Calu3 (cell line): ENCODE measurements at places on chromosomes 2 and 18. TPM values are rescaled to one million over a fixed set of nuclear protein-coding genes. Genes with fewer than 3 reads are reported as not detected.

DNA sequence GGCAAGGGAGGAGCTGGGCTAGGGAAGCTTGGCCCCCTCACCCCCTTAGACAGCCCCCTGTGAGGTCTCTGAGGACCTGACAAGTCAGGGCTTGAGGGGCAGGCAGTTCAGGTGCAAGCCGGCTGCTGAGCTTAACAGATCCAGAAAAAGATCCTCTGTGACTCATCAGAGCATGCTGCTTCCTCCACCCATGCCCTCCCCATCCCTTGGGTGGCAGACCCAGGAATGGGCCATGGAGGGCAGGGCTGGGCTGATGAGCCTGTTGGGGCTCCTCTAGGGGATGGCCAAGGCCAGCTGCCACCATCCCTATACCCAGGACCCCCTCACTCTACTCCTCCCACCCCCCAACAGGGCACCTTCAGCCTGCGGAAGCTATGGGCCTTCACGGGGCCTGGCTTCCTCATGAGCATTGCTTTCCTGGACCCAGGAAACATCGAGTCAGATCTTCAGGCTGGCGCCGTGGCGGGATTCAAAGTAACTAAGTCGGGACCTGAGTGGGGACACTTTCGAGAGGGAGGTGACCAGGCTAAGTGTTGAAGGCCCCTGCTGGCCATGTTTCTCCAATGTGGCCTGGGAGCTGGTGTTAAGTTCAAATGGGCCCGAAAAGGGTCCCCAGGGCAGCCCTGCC is 1.9 kb downstream of the SLC11A1 start:
- peaks cover 8% of the 10 kb centered on the region for H3K36me3 ChIP-seq
- no peak for DNase-seq
- peaks cover 29% of the 10 kb centered on the region for H3K4me1 ChIP-seq
- H3K4me3 ChIP-seq = no peak overlapping the region
- H3K27me3 ChIP-seq = peaks cover 26% of the 10 kb centered on the region

GRCh38 chr2:147549054-147549453 is 295.8 kb upstream of the ACVR2A start:
- no peaks in the 10 kb centered on the region for H3K27me3 ChIP-seq
- no peaks in the 10 kb centered on the region for H3K36me3 ChIP-seq
- no peaks in the 10 kb centered on the region for H3K4me1 ChIP-seq
- H3K4me3 ChIP-seq = no peak overlapping the region
- no peak for DNase-seq

DNA sequence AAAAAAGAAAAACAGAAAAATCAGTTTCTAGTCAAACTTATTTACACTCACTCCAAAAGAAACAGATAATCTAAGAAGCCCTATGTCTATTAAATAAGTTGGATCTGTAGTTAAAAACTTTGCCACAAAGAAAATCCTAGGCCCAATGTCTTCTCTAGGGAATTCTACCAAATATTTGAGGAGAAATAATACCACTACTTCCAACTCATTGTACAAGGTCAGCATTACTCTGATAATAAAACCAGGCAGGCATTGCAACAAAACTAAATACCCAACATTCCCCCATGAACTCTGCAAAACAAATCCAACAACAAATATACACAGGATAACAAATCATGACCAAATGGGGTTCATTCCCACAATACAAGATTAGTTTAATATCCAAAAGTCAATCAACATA is 73.8 kb upstream of the ST8SIA5 start:
- H3K36me3 ChIP-seq = peaks cover 10% of the 10 kb centered on the region
- H3K4me3 ChIP-seq = no peak overlapping the region
- H3K4me1 ChIP-seq = no peaks in the 10 kb centered on the region
- no peak for DNase-seq

DNA sequence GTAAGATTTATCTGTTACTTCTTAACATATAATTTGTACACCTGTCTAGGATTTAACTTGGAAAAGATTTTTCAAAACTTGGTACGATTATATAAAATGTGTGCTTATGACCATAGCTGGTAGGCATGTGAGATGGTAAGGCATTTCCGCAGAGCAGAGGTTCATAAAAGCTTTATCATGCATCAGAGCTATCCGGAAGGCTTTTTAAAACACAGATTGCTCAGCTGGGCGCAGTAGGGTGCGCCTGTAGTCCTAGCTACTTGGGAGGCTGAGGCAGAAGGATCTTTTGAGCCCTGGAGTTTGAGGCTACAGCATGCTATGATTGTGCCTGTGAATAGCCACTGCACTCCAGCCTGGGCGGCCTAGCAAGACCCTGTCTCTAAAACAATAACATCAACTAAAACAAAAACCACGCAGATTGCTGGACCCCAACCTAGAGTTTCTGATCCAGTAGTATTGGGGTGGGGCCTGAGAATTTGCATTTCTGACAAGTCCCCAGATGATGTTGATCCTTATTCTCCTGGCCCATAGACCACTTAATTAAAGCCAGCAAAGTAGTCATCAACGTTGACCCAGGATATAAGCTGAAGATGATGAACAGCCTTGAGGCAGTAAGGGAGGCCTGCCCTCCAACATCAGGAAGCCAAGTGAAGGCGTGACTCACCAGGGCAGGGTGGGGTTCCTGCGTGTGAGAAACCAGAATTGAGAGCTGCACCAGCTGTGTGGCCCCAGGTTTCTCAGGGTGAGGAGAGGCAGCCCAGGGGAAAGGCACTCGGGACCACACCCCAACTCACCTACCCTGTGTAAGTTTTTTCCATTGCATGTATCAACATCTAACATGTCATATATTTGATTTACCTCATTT is 21.6 kb upstream of the SLC20A1 start:
- peaks cover 36% of the 10 kb centered on the region for H3K4me1 ChIP-seq
- H3K36me3 ChIP-seq = peaks cover 11% of the 10 kb centered on the region
- peak; percentile 79 for DNase-seq
- no peak overlapping the region for H3K4me3 ChIP-seq
- peak overlapping the region; percentile 27 for H3K27ac ChIP-seq

DNA sequence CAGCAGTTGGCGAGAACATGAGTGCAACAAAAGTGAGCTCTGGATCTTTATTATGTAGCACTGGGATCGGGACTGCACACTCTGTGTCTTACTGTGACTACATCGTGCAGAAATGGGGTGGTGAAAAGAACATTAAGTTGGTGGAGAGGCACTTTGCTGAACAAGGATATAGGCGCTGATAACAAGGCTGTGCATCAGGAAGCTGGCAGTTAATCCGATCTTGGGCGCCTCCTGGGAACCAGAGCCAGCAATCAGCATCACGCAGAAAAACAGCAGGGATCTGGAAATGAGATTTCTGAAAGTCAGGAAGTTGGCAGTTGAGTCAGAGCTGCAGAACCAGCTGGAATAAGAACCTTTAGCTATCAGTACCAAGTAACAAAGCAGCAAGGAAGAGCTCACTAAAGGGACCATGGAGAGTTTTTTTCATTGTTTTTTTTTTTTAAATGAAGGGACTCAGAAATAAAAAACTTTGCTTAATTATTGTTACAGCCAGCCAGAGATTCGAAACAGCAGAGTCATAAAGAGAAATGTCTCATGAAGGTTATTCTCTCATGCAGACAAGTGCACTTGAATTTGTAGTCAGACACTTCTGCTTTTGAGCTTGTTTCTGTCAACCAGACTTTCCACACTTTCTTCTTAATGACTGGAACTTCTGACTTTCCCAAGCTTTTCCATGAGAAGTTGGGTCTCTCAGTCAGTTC is 22.8 kb upstream of the MYO3B start:
- peak; percentile 22 for DNase-seq
- peaks cover 45% of the 10 kb centered on the region for H3K4me1 ChIP-seq
- no peaks in the 10 kb centered on the region for H3K36me3 ChIP-seq

DNA sequence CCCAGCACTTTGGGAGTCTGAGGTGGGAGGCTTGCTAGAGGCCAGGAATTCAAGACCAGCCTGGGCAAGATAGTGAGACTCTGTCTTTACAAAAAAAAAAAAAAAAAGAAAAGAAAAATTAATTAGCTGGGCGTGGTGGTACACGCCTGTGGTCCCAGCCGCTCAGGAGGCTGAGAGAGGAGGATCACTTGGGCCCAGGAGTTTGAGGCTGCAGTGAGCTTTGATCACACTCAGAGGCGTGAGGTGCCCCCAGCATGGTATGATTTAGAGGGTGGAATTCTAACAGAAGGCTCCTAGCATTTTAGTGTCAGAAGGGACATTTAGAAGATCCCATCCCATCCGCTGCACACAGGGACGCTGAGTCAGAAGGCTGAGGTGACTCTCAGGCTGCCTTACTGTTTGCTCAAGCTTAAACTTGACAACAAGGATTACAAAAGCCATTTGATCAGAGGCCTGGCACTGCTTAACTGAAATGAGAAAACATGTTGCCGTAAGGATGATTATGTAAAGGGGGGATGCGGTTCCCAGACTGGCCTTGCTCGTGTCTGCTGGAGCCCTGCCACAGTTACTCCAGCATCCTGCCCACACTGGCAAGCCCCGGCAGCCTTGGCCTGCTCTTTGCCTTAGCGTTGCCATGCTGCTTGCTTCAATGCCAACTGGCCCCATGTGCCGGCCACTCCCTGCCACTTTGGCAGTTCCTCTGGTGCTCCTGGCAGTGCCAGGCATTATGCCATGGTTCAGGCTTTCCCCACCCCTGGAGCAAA is 45.6 kb upstream of the SLC1A4 start:
- no peaks in the 10 kb centered on the region for H3K4me1 ChIP-seq
- no peak overlapping the region for H3K27ac ChIP-seq
- DNase-seq = no peak
- peaks cover 60% of the 10 kb centered on the region for H3K27me3 ChIP-seq

DNA sequence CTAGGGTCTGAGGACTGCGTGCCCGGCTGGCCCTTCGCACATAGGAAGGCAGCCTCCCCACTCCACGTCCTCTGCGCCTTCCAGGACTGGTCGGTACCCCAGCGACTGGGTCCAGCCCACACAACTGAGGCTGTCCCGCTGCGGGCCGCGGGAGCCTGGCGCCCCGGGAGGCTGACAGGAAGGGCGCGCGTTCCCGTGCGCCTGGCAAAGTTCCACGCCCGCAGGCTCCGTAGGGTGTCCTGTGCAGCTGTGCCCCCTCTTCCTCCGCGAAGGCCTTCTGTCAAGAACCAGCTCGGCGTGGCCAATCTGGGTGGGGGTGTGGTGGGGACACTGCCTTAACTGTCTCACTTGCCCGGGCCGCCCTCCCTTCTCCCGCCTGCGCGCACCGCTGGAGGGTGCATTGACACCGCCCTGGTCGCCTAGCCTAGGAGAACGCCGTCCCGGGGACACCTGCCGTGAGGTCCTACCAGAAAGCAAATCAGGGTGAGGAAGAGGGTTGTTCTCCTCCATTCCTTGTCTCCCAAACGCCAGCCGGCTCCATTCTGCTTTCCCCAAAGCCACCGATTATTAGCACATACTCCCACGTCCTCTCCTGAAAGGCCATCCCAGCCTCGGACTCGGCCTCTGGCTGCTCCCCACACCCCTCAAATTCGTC is 618 bp upstream of the LYPD1 start:
- peaks cover 38% of the 10 kb centered on the region for H3K36me3 ChIP-seq
- H3K4me3 ChIP-seq = peak overlapping the region; percentile 85
- H3K27ac ChIP-seq = peak overlapping the region; percentile 57
- peak; percentile 78 for DNase-seq
- H3K4me1 ChIP-seq = peaks cover 8% of the 10 kb centered on the region

DNA sequence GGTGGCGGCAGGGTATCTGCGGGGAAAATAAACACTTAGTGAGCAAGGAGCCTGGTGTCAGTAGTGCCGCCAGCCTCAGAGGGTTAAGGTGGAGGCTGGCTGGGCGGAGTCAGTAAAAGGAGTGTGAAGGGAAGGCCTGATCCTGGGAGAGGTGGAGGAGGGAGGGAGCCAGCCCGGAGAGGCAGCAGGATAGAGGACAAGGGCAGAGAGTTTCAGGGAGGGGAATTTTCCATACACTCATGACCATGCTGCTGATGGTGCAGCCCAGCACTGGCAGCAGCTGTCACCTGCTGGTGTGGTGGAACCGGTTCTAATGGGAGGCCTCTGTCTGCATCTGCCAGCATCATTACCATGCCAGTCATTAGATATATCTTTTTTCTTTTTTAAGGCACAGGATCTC is 2.0 kb upstream of the TEX44 start:
- H3K4me1 ChIP-seq = peaks cover 9% of the 10 kb centered on the region
- H3K36me3 ChIP-seq = no peaks in the 10 kb centered on the region
- no peak overlapping the region for H3K4me3 ChIP-seq
- H3K27ac ChIP-seq = no peak overlapping the region

- H3K27me3 ChIP-seq = no peaks in the 10 kb centered on the region
- peak; percentile 43 for DNase-seq
- no peak overlapping the region for H3K4me3 ChIP-seq
- H3K27ac ChIP-seq = no peak overlapping the region
- no peaks in the 10 kb centered on the region for H3K36me3 ChIP-seq
- H3K4me1 ChIP-seq = peaks cover 45% of the 10 kb centered on the region
These were observed 89.2 kb upstream of the GLS start for GRCh38 chr2:190791347-190791975.

GRCh38 chr2:181172676-181173075 is 192.3 kb downstream of the UBE2E3 start:
- no peaks in the 10 kb centered on the region for H3K4me1 ChIP-seq
- H3K4me3 ChIP-seq = no peak overlapping the region
- no peak for DNase-seq

DNA sequence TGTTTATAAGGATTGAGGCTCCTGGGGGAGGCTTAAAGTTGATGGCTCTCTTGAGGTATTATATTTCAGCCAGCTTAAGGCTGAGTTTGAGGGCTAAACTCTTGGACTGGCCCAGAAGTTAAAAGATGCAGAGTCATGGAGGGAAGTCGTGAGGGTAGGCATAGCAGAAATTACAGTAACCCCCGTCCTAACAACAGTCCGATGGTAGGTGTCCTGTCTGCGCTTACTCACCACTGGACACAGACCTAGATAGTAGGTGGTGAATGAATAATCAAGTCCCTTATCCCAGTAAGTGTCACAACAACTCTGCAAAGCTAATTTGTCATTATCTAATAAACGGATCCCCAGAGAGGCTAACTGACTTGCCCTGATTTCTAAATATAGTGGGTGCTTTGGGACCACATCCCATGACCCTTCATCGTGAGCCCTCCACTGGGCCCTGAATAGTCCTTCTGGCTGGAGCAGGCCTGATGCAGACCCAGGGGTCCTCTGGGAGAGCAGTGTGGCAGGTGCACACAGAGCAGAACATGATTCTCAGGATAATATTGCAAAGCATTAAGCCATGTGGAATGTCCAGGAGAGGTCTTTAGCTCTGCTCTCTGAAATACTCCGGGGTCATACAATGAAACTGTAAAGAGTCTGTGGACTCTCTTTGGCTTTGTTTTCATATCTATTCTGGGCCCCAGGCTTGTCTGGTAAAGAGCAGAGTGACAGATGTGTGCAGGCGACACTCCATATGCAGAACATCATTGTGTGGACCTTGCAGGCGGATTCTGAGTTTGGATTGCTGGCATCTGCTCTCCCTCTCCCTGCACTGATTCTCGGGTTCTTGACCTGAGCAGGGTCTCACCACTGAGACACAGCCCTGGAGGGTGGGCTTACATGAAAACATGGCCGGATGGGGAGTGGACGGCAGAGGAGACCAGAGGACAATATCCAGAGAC is 98.1 kb downstream of the RNF144A start:
- no peaks in the 10 kb centered on the region for H3K4me1 ChIP-seq
- no peaks in the 10 kb centered on the region for H3K27me3 ChIP-seq
- no peak overlapping the region for H3K27ac ChIP-seq
- H3K36me3 ChIP-seq = no peaks in the 10 kb centered on the region
- DNase-seq = no peak
- no peak overlapping the region for H3K4me3 ChIP-seq

Gene LAMA1
- not detected in 2 replicates for total RNA-seq

Gene PROKR1
- total RNA-seq = not detected in 2 replicates

Gene LOXHD1
- not detected in 2 replicates for total RNA-seq

Gene IL36A
- not detected in 2 replicates for total RNA-seq

Gene CRYGA
- total RNA-seq = not detected in 2 replicates

Gene RPL31
- total RNA-seq = 1,080 and 1,158 TPM in 2 replicates

Gene MSTN
- 0.24 TPM in 1 of 2 replicates, not detected in the other for total RNA-seq

Gene HNMT
- 56.5 and 68.2 TPM in 2 replicates for total RNA-seq

Gene CKAP2L
- 27.4 and 42.5 TPM in 2 replicates for total RNA-seq

Gene SETBP1
- 5.3 and 6.0 TPM in 2 replicates for total RNA-seq

Gene DNAH6
- 0.95 and 1.3 TPM in 2 replicates for total RNA-seq

Gene CFAP221
- total RNA-seq = 9.5 and 10.0 TPM in 2 replicates

Gene CPO
- total RNA-seq = 0.40 TPM in 1 of 2 replicates, not detected in the other
